ENCODE measurements at places on chromosomes 6 and 20.

DNA sequence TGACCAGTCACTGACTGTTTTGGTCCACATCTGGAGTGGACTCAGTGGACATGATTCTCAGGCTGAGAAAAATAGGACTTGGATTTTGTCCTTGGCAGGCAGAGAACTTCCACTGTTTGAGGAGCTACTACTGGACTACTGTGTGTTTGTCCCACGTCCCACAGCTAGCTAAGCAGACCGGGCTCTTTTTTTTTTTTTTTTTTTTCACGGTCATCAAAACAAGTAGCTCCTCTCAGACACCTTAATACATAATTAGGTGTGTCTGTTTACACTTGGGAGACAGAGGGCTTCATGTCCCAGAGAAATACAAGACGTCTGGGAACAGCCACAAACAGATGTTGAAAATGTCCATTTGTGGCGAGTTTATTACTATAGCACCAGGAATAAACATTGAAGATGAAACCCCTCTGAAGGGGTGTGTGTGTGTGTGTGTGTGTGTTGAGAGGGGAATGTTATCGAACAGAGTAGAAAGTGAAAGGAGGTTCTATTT lies 155.0 kb upstream of the SUPT3H start:
- no peak for DNase-seq

DNA sequence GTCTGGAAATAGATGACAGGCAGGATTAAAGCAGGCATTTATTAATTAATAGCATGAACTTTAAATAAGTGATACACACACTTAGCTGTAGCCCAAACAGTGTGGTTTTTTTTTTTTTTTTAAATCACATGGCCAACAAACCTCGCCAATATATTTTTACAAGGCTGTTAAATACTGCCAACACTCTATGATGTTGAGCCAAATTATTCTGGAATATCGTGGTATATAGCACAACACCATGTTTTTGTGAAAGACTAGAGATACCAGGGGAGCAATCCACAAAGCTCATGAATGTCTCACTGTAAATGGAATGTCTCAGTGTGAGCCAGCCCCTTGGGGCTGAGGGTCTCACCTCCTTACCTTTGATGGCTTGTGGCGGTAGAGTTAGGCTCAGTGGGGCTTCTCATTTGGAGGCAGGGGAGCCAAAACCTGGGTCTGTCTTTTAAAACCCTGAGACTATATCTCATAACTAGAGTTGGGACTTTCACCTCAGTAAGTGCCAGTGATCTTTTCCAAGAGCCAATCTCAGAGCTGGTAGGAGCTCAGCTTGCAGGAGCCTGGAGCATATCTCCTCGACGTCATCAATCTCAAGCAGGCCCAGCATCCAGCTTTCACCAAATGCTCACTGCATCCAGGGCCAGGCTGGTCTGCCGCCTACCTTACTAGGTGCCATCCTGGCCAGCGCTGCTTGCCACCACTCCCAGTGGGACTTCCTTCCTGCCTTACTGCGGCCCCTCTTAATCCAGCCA lies 78.5 kb upstream of the FAM184A start:
- DNase-seq: no peak

GRCh38 chr6:157519255-157520116 lies 138.5 kb downstream of the ZDHHC14 start:
- no peak for DNase-seq

- DNase-seq: no peak
Observed at GRCh38 chr20:34365765-34366213, 2.7 kb downstream of the ITCH start.

DNA sequence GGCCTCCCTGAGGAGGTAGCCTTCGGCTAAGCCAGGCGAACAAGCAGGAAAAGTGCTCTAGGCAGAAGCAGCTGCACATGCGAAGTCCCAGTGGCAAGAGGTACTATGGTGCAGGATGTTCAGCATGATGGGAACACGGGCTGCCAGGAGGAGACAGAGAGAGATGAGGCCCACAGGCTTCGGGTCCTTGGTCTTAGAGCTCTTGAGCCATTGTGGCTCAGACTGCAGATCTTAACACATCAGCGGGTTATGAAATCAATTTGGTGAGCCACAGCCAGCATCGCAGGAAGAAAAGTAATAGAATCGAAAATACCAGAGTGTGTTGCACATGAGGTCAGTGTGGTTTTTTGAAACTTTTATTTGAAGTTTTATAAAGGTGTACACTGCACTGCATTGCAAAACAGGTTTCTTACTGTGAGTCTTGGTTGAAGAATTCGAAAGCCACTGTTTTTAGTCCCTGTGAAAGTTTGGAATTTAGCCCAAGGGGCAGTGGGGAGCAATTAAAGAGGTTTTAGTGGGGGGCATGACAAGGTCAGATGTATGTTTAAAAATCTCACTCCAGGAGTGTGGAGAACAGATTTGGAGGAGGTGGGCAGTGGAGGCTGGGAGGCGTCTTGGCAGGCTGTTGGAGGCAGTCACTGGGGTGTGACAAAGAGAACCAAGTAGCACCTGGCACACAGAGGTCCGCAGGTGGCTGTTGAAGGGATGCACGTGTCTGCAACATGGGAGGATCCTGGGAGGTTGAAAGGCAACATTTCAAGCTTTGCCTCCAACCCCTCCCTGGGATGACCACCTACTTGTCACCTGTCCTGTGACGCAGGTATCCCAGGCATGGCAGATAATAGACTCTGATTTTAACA lies 69.3 kb downstream of the EYA2 start:
- no peak for DNase-seq

DNA sequence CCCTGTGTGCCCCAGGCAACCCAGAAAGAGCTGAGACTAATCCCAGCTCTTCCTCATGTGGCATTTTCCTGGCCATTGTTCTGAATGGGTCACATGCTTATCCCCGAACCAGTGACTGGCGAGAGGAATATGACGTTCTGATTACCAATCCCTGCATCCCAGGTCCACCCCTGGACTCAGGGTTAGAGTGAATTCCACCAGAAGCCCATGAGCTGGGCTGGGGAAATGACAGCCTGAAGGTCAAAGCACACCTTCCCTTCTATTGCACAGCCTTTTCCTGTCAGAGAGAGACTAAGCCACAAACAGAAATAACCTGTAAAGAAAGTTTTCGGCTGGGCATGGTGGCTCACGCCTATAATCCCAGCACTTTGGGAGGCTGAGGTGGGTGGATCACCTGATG lies 70.9 kb downstream of the ZNF217 start:
- DNase-seq: no peak

- no peak for DNase-seq
Observed at GRCh38 chr6:167136376-167136775, 13.5 kb downstream of the CCR6 start.

- no peak for DNase-seq
Observed at GRCh38 chr6:157898169-157898568, 75.1 kb downstream of the SNX9 start.

GRCh38 chr20:57774951-57775350 lies 65.1 kb upstream of the PMEPA1 start:
- DNase-seq: no peak

DNA sequence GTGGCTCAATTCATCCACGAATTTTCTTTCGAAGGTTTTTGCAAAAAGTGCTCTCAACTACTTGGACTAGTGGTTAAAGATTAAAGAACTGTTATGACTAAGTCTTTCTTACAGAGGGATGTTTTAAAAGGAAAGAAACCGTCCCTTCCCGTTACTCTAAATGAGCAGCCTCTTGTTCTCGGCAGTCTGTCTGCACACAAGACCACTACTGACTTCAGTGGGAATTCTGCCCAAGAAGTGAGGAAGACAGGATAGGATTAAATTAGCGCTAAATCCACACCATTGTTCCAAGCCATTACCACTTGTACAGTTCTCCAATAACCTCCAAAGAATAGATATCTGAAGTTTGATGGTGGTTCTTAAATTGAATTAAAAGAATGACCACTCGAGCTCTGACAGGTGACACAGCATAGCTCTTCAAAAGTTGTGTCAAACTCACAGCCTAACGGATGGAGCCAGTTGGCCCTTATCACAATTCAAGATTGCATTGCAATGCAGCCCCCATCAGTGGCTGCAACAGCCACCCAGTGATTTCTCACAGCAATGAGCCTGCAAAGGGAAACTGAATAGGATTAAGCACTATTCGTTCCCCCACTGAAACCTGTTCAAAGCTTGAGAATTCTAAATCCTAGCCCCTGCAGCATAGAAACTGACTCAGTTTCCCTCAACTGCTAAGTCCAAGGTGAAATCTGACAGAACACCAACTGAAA lies 1.8 kb downstream of the EPB41L2 start:
- DNase-seq: no peak

- DNase-seq: no peak
Observed at GRCh38 chr6:119482850-119483285, 133.3 kb upstream of the MAN1A1 start.

DNA sequence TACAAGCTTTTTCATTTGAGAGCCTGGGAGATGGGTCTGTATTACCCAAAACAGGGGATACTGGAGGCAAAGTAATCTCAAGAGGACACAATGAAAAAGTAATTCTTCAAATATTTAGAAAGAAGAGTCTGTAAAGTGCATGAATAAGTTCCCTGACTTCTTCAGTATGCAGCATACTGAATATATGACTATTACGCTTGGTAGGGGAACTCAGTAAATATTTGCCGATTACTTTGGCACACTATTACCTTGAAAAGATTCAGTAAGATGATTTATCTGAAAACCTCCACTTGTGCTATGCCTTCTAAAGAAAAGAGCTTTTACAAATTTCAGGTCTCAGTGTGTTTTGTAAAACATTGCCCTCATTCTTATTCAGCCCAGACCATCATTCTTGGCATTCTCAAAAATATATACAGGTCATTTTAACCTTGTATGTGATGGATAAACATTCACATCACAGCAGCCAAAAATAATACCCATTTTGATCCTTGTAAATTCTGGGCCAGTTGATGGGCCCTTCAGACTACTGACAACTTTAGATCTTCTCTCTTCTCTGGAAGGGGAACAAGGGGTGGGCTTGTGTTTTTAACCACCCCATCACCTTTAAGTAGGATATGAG lies 125.9 kb downstream of the EDN1 start:
- no peak for DNase-seq

GRCh38 chr6:43796168-43796567 lies 26.2 kb downstream of the VEGFA start:
- DNase-seq: no peak

DNA sequence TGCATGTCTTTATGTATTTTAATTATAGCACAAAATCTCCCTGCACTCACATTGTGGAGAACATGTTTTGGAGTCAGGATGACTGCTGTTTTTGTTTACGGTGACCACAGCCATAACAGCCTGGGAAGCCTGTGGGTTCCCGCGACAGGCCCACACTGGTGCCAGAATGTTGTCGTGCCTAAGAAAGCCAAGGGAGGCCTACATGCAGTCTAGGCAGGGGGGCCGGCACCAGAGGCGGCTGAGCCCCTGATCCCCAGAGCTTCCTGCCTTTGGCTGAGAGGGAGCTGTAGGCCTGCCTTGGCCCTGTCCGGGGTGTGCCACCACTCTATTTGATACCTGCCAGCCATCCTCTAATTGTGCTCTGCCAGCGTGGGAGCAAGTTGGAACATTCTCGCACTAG lies 46.7 kb downstream of the TBC1D7 start:
- no peak for DNase-seq

GRCh38 chr6:145420599-145420998 lies 314.7 kb downstream of the EPM2A start:
- no peak for DNase-seq

- no peak for DNase-seq
Observed at GRCh38 chr6:47149066-47149465, 106.9 kb upstream of the ADGRF1 start.

DNA sequence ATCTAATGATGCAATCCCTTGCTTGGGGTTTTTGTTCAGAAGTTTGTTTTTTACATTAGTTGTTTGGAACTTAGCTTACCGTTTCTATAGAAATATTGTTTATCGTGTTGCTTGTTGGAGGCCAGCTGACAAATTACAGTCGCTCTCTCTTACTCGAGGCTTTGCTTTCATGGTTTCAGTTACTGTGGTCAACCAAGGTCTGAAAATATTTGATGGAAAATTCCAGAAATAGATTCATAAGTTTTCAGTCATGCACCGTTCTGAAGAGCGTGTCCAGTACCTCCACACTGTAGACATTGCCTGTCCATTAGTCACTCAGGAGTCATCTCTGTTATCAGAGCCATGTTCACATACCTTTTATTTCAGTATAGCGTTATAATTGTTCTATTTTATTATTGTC lies 47.9 kb downstream of the DEK start:
- DNase-seq: no peak

GRCh38 chr6:16907991-16908390 lies 146.7 kb upstream of the ATXN1 start:
- DNase-seq: no peak

GRCh38 chr6:3899061-3899460 lies 49.9 kb downstream of the FAM50B start:
- DNase-seq: no peak

GRCh38 chr6:116191881-116192280 lies 62.0 kb downstream of the TSPYL4 start:
- no peak for DNase-seq

DNA sequence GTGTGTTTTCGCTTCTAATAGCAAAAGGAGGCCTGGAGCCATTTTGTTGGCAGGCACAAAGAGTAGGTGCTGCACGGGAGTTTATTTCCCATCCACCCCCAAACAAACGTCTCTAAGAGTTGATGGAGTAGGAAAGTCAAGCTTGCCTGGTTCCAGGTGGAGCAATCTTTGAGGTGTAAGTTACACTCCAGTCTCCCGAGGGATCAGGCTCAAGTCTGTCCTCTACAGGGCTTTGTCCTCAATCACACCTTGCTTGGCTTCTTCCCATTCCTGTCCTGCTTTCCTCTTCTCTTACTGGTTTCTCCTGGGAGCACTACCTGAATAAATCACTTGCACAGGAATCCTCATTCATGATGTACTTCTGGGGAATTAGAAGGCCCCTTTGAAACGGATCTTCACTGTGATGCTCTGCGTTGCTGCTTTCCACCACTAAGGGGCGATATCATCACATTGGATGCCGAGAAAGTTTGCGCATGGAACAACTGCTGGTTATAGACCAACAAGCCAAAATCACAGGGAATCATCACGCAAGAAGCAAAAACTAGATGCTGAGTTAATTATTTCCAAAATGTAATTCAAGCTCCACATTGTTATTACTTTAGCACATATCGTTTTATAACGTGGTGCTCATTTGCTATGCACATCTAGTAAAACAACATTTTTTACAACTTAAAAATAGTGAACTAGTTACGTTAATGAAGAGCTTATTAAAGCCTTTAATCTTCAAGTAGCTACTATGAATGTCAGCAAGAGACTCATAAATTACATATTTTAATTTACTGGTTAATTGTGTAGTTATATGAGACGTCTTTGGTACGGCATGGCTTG lies 156.8 kb downstream of the DNAH8 start:
- DNase-seq: no peak

Data from DMS 273 treated with DMSO at 0.1 percent for 48 hours (cell line).